Stimulated activated CD8-positive, alpha-beta memory T cell treated with anti-CD3 and anti-CD28 coated beads, Interleukin-15, amount 100 ng/mL, for 1 hour (primary cell): ENCODE measurements at places on chromosomes 5 and 9.
A peak's percentile ranks its signal among the peaks of the same experiment; 100 is the strongest.

DNA sequence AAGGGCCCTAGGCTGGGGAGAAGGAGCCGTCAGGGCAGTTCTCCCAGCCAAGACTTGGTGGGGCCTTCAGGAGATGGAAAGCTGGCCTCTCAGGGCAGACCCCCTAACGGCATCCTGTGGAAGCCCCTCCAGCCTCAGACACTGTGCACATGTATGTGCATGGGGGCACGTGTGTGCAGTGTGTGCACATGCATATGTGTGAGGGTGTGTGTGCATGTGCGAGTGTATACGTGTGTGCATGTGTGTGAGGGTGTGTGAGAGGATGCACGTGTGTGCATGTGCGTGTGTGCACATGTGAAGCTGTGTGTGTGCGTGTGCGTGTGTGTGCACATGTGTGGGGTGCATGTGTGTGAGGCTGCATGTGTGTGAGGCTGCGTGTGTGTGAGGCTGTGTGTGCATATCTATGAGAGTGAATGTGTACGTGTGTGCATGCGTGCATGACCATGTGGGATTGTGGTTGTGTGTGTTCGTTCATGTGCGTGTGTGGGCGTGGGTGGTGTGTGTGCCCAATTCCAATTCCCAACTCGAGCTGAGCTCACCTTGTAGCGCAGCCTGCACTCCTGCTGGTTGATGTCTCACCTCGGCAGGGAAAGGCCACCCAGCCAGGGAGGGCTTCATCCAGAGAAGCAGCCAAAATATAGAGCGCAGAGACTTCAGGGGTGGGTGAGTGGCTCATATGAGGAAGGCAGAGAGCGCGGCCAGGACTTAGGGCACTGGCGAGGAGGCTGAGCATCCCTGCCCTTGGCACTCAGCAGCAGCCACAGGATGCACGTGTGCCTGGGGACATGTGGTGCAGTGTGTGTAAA lies 142.7 kb upstream of the PPP1R26 start:
- DNase-seq: no peak

DNA sequence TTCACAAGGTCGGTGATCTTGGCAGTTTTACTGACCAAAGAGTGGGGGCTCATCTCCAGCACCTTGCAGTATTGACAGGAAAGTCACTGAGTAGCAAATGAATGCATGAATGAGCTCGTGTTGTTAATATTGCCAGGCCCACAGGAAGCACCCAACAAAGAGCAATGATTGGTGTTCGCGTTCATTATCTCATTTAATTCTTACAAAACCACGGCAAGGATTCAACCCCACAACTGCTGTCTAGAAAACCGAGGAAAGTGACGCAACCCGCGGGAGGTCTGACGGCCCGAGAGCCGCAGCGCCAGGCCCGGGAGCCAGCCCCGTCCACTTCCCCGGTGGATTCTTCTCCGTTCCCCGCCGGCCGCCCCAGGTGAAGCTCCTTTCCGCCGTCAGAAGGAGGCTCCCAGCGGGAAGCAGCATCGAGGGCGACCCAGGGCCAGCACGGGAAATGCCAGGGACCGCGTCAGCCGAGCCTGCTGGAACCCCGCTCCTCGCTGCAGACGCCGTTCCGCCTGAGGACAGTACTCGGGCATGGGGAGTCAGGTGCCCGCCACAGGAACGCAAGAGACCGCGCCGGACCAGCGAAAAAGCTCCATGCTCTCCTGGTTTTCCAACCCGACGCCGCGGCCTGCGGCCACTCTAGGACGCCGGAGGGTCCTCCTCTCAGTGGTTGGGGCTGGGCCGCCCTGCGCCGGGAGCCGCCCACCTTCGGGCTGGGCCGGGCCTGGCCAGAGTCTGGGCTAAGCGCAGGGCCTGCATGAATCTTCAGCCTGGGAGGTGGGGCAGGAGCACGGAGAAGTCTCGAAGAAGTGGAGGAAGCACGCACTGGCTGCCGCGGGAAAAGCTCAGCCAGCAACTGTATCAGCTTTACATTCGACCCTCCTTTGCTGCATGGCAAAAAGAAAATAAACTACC lies 19.8 kb upstream of the FER start:
- peak; percentile 4 for DNase-seq

- no peak for DNase-seq
Measured at GRCh38 chr5:125976421-125977000, 446.7 kb upstream of the GRAMD2B start.

- DNase-seq: no peak
Measured at GRCh38 chr5:66410122-66410521, 186.1 kb upstream of the MAST4 start.

- DNase-seq: no peak
Measured at GRCh38 chr5:108320231-108320630, 61.7 kb downstream of the FBXL17 start.

GRCh38 chr5:81121836-81122630 lies 111.1 kb upstream of the CKMT2 start:
- DNase-seq: no peak

GRCh38 chr9:101652601-101653175 lies 57.9 kb upstream of the PPP3R2 start:
- no peak for DNase-seq

DNA sequence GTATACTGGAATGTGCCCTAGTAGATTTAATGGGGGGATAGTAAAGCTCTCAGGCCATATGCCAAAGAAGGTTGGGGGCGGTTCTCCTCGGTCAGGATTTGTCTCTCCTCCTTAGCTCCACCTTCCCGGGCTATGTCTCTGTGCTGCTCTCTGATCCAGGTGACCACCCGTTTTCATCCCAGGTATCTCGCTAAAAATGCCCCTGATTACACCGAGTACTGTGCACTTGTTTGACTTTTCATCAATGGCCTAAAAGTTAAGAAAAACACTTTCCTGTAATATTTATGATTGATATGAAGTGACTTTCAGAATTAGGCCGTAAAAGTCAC lies 724 bp downstream of the NDUFS6 start:
- no peak for DNase-seq

DNA sequence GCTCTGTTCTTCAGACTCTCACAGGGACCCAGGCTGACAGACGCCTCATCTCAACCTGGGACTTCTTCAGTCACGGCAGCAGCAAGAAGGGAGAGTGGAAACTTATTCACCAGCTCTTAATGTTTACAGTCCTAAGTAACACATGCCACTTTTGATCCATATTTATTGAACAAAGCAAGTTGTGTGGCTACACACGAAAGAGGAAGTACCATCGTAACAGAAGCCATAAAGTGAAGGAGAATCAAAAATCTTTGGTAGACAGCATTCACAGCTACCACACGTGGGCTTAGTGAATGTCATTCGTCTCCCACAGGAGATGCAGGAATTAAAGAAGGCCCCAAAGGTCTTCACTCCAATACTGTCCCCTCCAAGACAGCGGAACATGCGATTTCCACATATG lies 582.6 kb downstream of the CETN3 start:
- no peak for DNase-seq

DNA sequence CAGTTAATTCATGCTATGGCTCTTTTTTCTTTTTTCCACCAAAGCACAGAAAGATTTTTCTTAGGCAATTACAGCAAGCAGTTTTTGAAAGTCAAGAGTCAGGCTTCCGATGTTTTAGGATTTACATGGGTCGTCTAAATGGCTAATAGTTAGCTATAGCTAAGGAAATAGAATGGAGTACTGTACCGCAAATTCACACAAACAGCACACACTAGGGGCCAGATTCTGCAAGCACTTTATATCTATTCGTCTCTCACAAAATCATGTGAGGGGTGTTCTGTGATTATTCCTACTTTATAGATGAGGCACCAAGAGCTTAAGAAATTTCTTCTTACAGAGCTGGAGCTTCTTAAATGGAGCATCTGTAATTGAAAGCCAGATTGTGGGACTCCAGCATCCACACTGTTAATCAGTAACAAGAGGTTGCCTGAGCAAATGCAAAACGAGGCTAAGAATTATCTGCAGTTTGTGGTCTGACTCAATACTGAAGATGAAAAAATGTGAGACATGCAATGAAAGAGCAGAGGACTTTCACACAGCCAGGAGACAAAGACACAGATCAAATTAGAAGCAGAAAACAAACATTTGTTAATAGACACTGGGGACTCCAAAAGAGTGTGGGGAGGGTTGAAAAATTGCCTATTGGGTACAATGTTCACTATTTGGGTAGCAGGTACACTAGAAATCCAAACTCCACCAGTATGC lies 62.7 kb upstream of the CTXN3 start:
- DNase-seq: no peak

DNA sequence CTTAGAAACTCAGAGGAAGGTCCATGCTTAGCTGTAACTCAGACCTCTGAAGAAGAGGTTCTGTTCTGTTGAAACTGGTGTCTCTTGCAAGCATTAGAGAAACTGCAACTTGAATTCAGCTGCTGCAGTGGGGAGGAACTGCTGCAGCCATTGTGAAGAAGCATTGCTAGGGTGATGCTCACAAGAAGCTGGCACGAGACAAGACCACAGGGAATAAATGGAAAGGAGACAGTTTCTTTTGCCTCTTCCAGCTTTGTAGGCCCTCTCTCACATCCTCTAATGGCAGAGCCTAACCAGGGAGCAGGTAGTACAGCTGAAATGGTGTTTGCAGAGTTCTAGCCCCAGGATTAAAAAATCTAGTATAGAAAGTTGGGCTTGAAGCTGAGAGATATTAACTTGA lies 148.0 kb upstream of the DMAC1 start:
- no peak for DNase-seq

- DNase-seq: no peak
Measured at GRCh38 chr9:121783521-121784507, 132.4 kb downstream of the DAB2IP start.

DNA sequence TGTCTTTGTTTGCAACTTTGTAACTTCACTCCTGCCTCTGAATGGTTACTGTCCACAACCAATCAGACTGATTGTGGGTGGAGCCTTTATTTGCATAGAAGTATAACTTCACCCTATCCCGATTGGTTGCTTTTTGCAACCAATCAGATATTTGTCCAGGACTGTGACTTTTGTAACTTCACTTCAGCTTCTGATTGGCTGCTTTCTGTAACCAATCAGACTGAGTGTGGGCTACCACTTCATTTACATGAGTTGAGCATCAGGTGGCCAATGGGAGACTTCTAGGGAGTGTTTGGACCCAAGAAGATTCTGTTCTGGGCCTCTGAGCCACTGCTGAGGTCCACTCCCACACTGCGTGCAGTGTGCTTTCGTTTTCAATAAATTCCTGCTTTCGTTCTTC lies 1810.7 kb upstream of the CDH6 start:
- no peak for DNase-seq

GRCh38 chr9:107603281-107603680 lies 113.7 kb upstream of the KLF4 start:
- DNase-seq: no peak

DNA sequence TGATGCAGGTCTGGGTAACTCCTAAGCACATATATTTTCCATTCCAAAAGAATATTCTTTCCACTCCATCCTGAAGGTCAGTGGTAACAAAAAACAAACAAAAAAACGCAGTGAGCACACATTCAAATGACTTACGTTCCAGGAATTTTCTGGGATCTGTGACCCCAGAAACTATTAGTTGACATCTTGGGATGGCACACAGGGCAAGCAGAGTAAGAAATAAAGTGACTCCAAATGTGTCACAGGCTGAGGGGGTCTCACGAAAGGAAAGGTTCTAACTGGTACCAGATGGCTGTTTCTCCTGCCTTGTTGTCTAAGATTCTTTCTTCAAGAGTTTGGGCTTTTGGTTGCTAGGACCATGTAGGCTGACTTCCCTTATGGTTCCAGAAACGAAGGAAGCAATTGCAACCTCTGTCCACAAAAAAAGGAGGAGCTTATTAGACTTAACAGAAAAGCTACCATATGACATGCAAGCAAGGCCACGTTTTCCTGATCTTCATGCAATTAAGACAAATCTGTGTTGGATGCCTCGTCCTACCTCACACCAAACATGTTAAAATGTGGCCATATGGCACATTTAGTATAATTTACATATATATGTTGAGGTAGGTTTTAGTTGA lies 32.7 kb downstream of the PTGS1 start:
- DNase-seq: no peak

GRCh38 chr5:154214371-154215106 lies 24.0 kb downstream of the GALNT10 start:
- no peak for DNase-seq

DNA sequence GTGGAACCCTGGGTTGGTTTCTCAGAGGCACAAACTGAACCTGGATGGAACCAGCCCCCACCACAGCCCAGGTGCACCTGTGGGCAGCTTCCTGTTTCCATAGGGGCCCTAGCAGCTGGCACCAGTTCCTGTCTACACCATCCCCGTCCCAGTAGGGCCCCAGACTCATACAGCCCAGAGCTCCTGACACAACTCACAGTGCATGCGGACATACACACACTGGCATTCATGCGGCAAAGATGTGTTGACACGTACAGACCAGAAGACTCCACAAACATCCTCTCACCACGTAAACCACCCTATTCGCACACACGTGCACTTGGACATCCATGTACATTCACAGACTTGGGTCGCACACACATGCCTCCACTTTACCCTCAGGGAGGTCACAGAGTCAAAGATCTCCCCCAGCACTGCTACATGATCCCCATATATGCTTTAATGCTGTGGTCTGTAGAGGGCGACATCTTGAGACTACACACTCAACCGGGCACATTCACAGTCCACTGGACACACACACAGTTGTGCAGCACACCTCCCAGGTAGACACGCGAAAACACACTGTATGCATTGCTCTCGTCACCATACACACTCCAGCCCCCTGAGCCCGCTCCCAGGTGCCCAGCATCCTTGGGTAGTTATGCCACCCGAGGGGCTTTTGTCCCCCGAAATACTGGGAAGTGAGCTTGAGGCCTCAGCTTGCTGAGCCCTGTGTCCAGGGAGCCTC lies 22.4 kb downstream of the CXXC5 start:
- no peak for DNase-seq

DNA sequence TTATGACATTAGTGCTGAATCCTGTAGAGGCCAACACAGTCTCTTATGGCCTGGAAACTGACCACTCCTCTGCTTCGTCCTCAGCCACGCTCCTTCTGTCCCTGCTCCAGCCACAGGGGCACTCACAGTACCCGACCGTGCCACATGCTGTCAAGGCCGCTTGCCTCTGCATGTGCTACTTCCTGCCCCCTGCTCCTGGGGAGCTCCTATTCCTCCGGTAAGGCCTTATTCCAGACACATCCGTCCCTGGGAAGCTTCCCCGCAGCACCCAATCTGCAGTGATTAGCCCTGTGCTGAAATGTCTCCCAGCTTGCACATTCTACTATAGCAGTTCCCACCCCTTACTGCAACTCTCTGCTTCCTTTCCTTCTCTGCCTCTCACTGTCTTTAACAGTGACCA lies 187.5 kb downstream of the CRB2 start:
- no peak for DNase-seq

DNA sequence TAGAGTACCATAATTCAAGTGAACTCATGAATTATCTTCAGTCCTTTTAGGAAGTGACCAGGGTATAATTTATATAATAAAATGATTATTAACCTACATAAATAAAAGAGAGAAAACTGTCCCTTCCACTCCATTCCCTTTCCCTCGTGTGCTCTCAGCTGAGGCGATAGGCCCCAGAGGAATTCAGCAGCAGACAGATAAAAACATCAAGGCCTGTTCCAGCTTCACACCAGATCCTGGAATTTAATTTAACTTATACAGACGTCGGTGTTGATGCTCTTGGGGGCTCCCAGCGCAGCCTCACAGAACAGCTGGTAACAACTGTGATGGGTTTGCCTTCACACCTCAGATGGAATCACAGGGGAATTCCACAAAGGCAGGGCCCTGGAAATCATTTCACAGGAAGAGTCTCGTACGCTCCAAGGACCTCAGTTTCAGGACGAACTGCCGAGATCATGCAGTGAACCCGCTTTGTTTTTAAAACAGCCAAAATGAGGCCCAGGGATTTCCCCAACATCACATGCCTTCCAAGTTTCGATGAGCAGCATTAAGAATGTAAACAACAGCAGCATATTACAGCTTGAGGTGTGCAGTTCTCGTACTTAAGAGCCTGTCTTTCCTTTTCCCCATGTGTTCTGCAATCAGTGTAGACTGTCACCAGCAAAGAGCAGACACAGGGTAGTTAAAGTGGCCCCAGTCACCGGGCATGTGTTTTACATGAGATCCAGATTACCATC lies 73.6 kb upstream of the ALDH1B1 start:
- DNase-seq: no peak
